ENCODE measurements at places on chromosomes 2 and 18.

DNA sequence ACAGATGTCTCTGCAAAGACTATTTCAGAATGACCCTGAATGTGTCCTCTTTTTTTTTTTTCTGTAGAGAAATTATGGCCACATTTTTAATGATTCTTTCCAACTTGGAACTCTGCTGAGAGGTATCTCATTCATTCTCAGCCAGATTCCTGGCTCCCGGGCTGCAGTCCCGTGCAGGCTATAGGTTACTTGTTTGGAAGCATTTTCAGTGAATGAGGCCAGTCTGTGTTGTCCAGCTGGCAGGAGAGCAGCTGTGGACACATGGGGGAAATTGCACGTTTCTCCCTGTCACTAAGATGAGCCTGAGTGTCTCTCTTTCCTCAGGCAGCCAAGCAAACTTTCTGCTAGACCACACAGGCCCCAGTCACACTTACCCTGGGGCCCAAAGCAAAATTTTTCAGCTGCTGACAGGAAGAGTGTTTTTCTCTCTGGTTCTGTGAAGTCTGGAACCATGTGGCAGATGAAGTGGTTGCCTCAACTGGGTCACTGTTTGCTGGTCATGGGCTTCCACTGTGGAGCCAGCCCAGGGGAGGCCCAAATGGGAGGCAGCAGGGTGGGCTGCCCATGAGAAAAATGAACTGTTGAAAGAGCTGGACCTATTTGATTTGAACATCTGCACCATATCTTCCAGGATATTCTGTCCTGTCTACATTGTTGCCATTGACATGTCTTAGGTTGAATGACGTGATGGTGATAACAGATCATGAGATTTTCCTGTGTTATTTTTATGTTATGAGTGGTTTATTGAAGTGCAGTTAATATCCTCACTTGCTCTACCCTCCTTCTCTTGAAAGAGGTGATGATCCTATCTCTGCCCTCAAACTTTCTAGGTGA, 431.2 kb downstream of the LPIN1 start:
- DNase-seq = peak; percentile 31

DNA sequence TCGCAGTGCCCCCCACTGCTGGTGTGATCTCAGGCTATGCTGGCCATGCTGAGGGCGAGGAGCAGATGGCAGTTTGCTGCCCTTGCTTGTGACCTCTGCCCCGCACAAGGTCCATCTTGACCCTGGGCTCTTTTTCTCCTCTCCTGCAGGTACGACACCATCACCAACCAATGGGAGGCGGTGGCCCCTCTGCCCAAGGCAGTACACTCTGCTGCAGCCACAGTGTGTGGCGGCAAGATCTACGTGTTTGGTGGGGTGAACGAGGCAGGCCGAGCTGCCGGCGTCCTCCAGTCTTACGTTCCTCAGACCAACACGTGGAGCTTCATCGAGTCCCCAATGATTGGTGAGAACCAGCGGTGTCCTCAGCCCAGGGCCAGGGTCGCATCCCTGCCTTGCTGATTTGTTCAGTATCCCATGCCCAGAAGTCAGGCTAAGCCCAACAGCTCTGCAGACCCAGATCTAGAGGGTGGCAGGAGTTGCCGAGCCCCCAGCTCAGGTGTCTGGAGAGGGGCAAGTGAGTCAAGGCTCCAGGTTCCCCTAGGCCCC, 223.8 kb downstream of the ATAD2B start:
- no peak for DNase-seq

- peak; percentile 29 for DNase-seq
Observed at GRCh38 chr2:85053802-85054201, 79.4 kb upstream of the TCF7L1 start.

GRCh38 chr2:239544143-239544917, 143.5 kb upstream of the HDAC4 start:
- DNase-seq = no peak

GRCh38 chr18:63379639-63379962, 12.6 kb upstream of the KDSR start:
- no peak for DNase-seq

DNA sequence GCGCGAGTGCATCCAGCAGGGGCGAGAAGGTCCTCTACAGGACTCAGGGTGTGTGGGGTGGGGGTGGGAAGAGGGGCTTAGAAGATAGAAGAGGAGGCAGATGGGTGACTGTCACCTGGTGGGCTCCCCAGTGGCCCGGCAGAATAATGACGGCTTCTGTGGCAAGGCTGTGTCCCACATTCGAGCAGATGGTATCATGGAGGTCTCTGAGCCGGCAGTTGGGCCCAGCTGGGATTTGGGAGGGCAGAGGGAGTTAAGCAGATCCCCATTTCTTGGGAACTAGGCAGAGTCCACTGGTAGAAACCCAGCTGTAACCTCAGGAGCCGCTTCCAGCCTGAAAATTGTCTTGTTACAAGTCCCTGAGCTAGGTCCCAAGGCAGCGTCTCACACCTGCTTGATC, 28.4 kb upstream of the DTNB start:
- DNase-seq = no peak

DNA sequence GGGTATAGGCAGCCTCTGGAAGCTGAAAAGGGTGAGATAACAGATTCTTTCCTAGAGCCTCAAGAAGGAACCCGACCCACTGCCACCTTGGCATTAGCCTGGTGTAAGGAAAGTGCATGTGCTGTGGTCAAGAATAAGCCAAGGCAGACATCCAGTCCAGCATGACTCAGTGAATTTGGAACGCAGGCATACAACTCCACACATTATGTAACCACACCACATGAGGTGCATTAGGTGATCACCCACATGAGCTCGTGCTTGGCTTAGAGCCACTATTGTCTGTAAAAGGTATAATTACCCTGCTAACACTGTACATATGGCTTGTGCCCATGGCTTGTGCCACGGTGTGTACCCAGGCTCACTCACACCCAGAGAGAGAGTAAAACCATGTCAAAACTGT, 583.7 kb upstream of the HNMT start:
- DNase-seq = no peak

DNA sequence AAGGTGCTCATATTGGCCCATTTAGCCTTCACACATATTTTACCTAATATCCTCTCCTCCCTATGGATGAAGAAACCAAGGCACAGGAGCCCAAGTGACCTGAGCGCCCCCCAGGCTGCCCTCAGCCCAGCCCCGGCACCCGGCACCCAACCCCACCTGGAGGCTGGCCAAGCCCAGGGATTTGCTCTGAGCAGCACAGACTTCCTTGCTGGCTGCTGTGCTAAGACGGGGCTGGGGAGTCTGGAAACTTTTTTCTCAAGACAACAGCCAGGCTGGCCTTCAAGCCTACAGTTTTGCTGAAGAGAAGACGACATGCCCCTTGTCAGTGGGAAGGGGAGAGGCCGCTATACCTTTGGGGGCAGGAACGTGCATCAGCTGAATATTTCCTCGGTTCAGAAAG, 52.7 kb upstream of the LAMA1 start:
- DNase-seq = no peak

GRCh38 chr18:54090856-54091255, 133.6 kb downstream of the MBD2 start:
- DNase-seq = no peak

DNA sequence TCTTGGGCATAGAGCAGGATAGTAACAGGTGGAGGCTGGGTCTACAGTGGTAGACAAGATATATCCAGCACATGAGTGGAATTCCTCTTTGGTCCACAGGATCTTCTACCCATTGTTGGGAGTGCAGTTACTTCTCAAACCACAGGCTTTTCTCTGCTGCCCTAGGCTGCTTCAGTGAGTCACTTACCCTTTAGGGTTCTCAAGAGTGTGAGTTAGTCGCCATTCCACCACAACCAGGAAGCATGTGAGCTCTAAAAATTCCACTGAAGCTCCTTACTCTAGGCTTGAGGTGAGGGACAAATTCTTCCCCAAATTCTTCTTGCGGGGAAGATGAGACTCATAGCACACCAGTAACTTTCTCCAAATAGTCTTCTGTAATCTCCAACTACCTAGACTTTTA, 189.4 kb downstream of the PLCL1 start:
- DNase-seq = no peak

DNA sequence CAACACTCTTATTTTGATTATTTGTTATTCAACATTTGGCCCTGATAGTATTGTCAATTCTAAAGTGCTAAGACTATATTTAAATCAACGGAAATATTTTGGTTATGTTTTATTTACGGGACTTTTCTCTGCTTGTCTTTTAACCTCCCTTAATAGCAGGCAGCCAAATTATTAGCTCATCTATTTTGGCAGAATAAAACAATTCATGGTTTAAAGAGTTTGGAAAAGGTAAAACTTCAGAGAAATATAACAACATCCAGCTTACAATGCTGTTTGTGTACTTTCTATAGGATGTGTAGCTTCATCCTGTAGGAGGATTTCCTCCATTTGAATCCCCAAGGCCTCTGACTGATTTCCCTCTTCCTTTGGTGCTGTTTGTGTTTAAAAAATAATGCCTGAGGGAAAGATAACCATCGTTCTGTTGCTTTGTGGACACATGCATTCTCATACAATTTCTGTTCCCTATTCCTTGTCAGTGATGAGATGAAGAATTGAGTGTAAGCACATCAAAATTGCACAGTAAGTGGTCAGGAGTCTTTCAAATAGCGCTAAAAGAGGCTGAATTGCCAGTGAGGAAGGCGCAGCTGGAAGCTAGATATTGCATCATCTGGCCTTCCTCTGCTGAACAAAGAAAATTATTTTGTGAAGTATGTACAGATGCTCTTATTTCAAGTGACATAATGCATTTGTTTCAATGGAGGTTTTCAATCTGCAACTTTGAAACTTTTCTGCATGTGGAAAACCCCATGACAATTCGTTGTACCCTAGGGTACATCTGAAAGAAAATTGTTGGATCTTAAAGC, 80.3 kb downstream of the CD28 start:
- peak; percentile 10 for DNase-seq
